ENCODE measurements at places on chromosomes 12 and 14.
A peak's percentile ranks its signal among the peaks of the same experiment; 100 is the strongest.

DNA sequence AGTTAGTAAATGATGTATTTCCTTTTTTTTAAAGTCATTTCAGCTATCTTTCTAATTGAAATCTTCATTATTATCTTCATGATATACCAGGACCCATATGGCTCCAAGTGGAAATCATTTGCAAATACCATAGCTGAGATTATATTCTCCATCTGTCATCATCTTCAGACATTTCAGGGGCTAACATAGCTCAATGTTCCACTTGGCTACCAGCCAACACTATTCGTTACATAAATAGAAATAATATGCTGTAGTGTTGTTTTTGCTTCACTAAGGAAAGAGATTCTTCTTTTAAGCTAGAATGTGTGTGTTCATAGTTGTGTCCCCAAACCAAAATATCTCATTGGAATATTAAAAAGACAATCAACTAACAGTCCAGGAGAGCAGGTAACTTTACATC lies 225.1 kb downstream of the DIO2 start:
- no peak for DNase-seq

DNA sequence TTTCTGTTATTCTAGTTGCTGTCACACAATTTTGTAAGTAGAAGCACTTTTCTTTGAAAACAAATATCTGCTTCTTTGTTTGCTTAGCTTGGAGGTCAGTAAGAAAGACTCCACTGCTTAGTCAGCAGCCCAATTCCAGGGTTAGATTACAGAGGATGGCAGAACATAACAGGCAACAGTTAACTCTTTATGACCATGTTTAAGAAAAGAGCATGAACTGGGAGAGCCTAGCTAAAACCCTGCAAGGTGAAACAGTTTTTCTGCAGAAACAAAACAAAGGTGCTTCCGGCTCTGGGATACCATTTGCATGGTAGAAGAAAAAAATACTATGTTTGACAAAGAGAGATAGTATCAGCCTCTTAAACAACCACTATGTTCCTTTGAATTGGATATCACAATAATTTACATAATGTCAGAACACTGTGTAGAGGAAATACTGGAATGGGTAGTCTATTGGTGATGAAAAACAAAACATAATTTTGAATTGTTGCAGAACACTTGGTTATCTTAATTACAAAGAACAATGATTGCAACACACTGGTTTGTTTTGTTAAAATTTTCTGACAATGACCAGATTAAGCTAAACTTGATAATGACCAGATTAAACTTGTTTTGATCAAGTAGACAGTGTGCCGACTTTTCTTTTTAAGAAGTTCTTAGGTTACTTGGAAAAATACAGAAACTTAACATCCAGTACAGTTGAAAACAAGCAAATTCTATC lies 22.4 kb upstream of the PPM1H start:
- DNase-seq = no peak

DNA sequence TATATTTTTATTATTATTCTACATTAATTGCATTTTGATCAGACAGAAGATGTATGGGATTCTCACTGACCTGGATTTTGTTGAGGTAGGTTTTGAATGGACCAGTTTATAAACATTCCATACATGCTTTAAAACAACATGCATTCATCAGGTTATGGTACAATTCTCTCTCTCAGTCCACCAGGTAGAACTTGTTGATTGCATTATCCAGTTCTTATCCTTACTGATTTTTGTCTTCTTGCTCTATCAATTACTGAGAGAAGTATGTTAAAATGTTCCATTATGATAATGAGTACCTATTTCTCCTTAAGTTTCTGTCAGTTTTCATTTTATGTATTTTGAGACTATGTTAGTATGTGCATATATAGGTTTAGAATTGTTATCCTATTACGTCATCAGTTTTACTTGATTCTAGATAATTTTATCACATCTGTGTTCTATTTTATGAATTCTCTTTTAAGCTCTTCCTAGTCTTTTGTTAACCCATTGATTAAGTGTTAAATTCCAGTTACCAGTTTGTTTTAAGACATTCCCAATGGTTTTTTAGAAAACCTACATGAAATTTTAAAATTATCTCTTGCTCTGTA lies 50.6 kb downstream of the EP400 start:
- DNase-seq = no peak

- DNase-seq = no peak
These were observed 14.2 kb upstream of the HMGA2 start for GRCh38 chr12:65810036-65810435.

- DNase-seq = no peak
These were observed 142.3 kb upstream of the TMPO start for GRCh38 chr12:98373025-98373554.

DNA sequence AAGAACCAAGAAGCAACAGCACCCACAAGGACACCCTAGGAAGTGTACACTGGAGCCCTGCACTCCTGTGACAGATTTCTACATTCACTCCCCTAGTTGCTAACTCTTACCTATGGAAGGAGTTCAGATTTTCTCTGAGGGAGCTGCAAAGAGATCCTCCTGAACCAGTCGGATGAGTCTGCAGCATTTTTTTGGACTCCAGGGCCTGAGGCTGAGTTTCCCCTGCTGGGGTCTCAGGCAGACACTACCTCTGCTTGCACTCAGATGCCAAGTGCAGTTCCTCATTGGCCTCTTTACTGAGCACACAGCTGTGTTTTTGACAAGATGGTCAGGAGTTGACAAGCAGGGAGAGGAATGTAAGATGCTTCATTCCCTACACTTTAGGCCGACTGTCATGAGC lies 153.2 kb upstream of the RBM19 start:
- no peak for DNase-seq

DNA sequence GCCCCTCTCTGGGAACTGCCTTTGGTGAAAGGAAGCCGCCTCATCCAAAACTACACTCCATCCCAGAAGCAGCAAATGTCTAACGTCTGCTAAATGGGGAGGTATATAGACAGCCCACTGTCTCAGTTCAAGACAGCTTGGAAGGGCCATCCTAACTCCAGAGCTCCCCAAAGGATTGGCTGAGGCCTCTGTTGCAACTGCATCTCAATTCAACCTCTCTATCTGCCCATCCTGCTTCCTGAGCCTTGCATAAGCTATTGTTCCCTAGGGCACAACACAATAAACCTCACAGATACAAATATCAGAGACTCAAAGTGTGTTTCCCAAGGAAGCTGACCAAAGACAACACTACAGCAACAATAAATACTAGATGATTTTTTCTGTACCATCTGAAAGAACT lies 495.2 kb upstream of the SOX5 start:
- no peak for DNase-seq

DNA sequence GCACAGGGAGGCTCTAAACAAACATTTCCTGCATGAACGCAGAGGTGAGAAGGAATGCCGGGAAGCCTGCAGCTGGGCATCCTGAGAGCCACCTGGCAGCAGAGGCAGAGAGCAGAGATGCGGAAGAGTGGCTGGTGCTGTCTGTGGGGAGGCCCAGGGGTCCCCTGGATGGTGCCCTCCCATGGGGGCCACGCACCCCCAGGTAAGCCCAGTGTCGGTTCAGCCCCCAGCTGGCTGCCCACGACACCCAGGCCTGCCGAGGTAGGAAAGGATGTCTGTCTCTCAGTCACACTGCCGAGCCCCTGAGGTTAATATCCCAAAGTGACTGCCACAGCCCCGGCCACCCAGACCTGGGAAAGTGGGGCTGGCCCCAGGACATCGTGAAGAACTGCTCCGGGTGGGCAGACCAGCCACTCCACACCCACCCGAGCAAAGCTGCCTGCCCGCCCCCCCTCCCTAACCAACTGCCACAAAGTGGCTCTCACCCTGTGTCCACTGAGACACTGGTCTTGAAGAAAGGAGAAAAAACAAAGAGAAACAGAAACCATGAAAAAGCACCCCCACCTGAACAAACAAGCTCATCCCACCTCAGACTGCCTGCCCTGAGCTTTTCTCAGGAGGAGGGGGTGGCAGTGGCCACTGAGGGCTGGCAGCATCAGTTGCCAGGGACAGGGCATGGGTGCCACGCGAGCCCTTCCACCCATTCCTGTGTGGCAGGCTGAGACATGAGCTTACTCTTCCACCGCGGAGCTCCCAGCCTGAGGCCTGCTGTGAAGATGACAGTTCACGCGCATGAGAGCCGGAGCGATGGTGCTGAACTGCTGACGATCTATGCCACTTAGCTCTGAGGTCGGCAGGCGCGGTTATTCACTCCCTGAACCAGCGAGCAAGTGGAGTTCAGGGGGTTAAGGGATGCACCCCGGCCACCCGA lies 40.8 kb downstream of the CCDC88C start:
- no peak for DNase-seq

- DNase-seq = no peak
These were observed 26.0 kb upstream of the ATP2A2 start for GRCh38 chr12:110254971-110255540.

DNA sequence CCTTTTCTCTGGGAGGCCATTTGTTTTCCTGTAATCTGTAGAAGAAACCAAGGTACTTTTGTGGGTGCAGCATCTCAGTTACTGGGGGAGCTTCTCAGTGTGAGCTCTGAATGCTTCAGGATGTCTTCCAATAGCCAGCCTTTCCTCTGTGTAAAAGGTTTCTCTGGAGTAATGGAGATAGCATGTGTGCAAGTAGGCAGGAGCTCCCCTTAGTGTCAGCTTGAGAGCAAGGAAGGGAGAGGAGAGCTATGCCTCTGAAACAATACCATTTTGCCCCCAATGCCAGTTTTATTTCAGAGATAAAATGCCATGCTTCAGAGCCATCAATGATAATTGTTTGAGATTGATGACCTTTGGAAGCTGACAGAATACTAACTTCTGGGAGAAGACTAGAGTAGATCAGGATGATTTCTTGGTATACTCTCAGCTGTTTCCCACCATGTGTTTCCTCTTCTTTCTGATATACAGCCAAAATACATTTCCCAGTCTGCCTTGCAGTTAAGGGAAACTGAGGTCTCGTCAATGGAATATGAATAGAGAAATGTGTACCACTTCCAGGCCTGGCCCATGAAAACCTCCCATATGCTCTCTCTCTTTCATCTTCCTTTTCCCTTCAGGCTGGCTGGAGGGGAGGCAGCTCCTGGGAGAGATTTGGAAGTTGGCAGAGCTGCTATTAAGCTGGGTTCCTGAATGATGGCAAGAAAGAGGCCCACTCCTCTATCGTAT lies 125.7 kb downstream of the CRADD start:
- no peak for DNase-seq

DNA sequence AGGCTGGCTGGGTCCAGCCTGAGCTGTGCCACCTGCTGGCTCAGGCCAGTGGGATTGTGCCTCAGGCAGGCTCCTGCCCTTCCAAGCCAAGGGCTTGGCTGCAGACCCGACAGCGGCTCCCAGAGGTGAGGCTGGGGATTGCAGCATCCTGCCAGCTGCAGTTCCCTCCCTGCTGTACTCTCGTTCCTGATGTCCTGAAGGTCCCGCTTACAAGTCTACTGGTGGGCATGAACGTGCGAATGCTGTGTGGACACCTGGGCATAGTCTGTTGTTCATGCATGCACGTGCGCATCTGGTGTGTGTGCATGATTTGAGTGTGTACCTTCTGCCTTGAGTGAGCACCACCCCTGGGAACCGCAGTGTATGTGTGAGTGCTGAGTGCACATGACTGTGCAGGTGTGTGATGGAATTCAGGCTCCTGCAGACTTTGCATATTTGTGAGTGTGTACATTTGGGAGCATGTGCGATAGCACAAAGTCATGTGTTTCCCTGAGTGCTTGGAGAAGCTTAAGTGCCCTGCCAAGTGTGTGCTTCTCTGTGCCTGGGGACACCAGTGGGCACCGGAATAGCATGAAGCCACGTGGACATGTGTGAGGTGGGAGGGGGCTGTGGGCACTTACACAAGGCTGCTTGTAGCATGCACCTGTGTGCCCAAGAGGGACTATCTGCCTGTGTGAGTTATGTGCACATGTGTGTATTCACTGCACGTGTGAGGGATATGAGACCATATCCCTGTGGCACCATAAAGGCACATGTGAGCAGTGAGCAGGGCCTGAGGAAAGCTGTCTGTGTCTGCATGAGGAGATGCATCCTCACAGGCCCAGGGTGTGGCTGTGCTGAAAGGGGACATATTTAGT lies 19.3 kb upstream of the KRT7 start:
- DNase-seq = peak; percentile 64

- no peak for DNase-seq
These were observed 23.6 kb downstream of the TMEM30B start for GRCh38 chr14:61257469-61258057.

DNA sequence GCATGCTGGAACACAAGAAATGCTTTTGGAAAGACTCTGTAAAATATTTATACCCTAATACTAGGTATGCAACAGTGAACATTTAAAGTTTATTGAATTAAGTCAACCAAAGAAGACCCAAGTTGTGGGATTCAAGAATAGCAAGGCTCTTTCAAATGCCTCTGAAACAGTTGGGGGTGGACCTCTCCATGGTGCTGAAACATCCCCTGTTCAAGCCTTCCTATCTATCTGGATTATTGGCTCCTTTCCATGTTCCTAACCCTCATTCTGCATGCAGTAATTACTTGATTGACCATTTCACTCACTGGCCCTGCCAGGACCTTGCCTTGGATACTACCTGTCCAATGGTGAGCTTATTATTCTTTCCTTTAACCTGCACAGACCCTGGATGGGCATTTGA lies 349.7 kb downstream of the NRXN3 start:
- DNase-seq = no peak

GRCh38 chr14:24307575-24308341 lies at the start of gene CIDEB:
Gene CIDEB, minus strand, starts transcription at chr14:24307977. Its CDS starts 119 bp downstream, at chr14:24307858.
- DNase-seq = peak; percentile 57

DNA sequence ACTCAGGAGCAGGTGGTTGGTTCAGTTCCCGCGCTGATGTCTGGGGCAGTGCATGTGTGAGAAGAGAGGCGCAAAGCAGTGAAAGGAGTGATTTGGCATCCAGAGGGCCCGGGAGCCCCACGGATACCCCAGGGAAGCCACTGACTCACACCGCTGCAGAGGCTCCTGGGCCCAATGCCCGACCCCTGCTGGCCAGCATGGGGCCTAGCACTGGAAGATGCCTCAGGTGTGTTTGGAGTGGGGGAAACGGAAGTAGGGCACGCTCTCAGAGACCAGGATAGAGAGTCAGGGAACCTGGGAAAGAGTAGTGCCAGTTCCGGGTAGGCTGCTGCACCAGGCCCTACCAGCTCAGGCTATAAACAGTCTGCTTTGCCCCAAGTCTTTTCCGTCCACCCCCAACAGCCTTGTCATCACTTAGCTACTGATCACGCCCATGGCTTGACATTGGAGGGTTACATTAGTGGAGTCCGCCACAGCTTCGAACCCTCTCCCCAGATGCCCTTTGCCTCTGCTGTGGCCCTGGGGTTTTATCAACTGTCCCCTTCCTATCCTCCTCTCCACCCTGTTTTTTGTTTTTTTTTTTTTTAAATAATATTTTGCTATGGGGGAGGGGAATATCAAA lies 9.5 kb upstream of the CSAD start:
- peak; percentile 56 for DNase-seq

DNA sequence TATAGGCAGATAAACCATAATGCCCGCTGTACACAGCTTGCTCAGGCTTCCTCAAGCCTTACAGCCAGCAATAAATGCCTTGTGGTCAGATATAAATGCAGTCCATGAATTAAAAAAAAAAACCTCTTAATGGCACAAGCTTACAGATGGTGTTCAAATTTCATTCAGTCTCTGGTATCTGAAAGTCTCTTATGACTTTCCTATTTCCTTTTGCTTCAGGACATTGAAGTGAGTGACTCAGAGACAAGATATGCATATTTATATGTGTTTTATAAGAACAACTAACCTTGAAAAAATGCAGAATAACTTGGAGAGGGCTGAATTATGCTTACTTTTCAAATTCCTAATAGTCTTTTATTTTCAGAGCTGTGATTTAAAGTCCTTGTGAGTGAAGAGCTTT lies 426.9 kb upstream of the MIS18BP1 start:
- DNase-seq = no peak

Data from ovary (tissue), 10 donors.